Activated CD4-positive, CD25-positive, alpha-beta regulatory T cell treated with anti-CD3 and anti-CD28 coated beads, Interleukin-2, amount 50 U/mL, for 16 hours (primary cell): ENCODE measurements at places on chromosomes 2 and 18.

DNA sequence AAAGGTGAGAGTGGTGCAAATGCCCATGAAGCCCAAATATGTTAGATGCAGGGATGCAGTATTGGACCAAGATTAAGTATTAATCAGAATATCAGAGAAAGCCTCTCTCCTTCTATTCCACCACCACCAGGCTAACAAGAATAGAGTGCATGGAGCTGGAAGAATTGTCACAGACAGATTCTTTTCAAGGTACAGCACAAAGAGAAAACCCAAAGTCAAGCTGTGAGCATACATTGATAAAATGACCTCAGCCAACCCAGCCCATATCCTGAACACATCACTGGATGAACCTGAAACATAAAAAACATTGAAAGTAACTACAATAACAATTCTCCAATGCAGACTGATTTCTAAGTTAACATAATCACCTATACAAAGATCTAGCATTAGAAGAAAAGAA lies 445.7 kb upstream of the NETO1 start:
- no peak for DNase-seq

- no peak for DNase-seq
These were observed 14.6 kb downstream of the STRADB start for GRCh38 chr2:201466050-201466675.

DNA sequence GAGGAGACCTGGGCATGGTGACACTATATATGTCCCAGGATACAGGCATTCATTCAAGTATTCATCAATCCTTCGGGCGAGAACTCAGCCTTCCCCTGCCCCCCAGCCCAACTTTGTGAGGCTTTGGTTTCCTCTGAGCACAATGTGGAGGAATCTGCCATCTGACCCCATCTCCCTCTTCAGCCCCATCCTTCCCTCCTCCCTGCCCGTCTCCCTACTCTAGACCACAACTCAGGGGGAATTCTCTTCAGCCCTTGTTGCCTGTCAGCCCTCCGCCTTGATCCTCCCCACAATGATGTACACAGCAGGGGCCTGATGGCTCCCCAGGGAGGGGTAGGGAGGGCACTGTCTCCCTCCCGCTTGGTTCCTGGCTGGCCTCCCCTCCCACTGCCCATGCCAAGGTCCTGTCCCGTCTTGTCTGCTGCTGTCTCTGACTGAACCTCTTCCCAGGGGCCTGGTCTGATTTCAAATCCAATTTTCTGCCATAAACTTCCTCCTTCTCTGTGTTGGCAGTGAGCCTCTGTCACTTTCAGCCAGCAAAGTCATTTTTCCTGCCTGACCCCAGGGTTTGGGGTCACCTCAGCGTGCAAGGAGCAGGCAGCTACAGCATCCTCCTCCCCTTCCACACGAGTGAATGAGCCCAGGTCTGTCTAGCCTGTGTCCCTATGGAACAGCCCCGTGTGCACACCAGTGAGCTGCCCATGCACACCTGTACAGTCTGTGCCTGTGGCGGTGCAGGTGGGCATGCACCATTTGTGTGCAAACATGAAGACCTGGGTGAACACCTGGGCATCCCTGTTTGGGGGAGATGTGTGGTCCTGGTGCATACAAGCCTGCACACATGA lies 197.3 kb downstream of the CELF4 start:
- no peak for DNase-seq

DNA sequence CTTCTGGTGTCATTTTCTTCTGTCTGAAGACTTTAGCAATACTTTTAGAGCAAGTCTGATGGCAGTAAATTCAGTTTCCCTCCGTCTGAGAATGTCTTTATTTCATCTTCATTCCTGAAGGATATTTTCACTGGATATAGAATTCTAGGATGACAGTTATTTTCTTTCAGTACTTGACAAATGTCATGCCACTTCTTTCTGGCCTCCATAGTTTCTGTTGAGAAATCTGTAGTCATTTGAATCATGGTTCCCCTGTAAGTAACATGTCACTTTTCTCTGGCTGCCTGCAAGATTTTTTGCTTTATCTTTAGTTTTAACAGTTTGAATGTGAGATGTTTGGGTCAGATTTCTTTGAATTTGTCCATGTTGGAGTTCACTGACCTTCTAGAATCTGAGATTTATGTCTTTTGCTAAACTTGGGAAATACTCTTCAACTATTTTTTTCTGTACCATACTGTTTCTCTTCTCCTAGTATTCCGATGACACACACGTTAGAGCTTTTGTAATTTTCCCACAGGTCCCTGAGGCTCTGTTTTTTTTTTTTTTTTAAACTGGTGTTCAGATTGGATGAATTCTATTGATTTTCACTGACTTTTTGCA lies 30.2 kb downstream of the RMND5A start:
- no peak for DNase-seq

- DNase-seq: no peak
These were observed 121.3 kb upstream of the EPHA4 start for GRCh38 chr2:221693365-221693764.

DNA sequence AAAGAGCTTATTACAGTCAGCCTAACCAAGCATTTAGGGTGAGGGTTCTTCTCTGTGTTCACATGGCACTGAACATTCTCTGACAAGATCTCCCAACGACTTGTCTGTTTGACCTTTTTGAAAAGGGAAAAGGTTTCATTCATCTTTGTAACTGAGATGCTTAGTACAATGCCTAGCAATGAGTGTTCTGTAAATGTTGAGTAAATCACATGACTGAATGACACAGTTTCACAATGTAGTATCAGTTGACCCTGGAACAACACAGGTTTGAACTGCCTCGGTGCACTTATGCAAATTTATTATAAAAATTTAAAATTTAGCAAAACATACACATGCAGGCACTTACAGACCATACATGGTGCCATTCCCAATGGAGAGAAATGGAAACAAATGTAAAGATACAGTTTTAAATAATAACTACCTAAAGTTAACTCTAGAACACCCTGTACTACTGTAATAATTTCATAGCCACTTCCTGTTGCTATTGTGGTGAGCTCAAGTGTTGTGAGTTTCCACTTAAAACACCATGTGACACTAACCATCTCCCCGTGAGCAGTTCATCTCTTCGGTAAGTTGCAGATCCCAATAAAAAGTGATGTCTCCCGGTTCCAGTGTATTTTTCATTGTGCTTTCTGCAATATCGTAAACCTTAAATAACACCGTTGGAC lies 34.1 kb upstream of the VWC2L start:
- no peak for DNase-seq

- DNase-seq: no peak
These were observed 113.3 kb downstream of the SCG2 start for GRCh38 chr2:223488814-223489213.

GRCh38 chr2:23669413-23670244 lies 257.3 kb downstream of the ATAD2B start:
- DNase-seq: no peak

- no peak for DNase-seq
These were observed 39.1 kb downstream of the DIPK1C start for GRCh38 chr18:74418023-74418422.

DNA sequence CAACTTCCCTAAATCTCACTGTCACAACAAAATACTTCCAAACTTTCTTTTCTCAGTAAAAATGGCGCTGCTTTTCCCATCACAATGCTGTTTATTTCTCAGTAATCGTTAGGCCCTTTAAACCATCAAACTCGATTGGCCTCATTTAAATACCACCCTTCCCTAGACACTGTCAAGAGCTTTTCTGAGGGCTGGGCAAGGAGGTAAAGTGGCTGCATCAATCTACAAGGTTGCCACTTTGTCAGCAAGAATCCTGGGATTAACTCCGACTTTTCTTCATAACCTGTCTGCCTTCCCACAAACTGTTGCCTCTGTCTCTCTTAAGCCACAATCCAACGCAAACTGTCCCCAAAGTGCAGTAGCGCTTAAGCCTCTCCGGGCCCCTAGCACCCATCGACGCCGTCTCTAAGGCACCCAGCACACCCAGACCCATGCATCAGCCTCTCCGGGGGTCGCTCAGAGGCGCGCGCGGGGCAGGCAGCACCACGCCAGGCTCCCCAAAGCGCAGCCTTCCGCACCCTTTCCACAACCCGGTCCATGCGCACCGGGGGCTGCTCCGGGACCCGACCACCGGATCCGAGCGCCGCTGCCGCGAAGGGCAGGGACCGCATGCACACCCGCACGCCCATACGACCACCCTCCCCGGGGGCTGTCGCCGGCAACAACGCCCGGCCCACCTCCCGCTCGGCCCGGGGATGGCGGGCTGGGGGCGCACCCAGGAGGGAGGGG lies 683 bp downstream of the MBOAT2 start:
- DNase-seq: no peak

- no peak for DNase-seq
These were observed 10.0 kb downstream of the FOXI3 start for GRCh38 chr2:88442473-88442872.
